ENCODE measurements at places on chromosomes 4 and X.

DNA sequence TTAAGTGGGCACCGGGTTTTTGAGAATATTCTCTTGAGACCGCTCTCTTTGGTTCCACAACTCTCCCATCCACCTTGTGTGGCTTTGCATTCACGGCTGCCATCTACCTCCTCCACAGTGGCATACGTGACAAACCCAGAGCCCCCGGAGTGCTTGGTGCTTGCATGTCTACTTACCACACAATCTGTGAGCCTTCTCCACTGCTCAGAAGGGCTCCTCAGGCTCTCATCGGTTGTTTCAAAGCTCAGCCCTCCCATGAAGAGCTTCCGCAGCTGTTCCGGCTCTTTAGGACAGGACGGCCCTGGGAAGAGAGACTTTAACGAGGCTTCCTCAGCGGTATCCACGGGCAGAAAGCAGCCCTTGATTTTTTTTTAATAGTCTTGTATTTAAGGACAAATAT, 167.6 kb upstream of the ANK2 start:
- no peak for DNase-seq

DNA sequence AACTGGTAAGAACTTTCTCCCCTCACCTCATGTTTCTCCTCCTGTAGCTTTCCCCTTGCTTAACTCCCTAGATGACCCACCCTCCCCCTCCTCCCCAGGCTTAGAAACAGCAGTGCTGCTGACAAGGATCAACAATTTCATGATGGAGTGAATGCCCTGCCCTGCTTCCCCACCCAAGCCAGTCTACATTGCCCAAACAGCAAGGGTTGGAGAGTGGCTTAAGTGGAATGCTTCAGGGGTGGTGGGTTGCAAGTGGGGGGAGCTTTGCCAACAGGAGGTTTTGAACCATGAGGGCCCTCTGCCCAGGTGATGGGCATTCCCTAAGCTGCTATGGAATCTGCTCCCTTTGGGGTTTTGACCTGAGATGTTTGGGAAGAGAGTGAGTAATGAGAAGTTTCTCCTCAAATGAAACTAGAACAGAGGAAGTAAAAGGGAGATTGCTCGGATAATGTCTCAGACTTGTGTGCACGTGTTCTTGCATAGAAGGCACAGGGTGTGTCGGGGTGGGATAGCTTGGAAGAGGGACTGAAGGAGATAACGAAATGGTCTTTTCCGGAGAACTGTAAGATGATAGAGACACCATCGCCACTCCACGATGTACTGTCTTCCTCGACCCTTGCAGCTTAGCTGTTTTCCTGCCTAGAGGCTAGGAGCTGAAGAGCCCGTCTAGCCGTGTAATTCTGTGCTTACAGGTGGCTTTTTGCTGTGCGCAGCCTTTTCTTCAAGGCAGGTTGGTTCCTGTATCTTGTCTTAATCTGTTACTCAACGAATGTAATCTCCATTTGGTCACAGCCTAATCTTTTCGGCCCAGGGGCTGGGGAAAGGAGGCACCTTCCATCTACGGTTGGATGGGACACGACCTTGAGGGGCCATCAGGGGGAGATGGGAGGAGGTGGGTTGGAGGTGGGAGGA, 10.1 kb downstream of the GDPD2 start:
- DNase-seq, result no peak

GRCh38 chr4:115489279-115489678, 375.9 kb upstream of the NDST4 start:
- no peak for DNase-seq

GRCh38 chr4:156962528-156962974, 9.0 kb downstream of the PDGFC start:
- DNase-seq, result no peak

- DNase-seq, result no peak
Observed at GRCh38 chr4:41569961-41570360, 32.0 kb downstream of the LIMCH1 start.

- no peak for DNase-seq
Observed at GRCh38 chr4:109209647-109210046, 92.8 kb downstream of the COL25A1 start.

- DNase-seq, result no peak
Observed at GRCh38 chrX:107632346-107632745, 4.0 kb downstream of the PRPS1 start.

- DNase-seq, result no peak
Observed at GRCh38 chrX:104641176-104641575, 75.2 kb downstream of the IL1RAPL2 start.

- no peak for DNase-seq
Observed at GRCh38 chr4:102715057-102715456, 45.7 kb downstream of the MANBA start.

DNA sequence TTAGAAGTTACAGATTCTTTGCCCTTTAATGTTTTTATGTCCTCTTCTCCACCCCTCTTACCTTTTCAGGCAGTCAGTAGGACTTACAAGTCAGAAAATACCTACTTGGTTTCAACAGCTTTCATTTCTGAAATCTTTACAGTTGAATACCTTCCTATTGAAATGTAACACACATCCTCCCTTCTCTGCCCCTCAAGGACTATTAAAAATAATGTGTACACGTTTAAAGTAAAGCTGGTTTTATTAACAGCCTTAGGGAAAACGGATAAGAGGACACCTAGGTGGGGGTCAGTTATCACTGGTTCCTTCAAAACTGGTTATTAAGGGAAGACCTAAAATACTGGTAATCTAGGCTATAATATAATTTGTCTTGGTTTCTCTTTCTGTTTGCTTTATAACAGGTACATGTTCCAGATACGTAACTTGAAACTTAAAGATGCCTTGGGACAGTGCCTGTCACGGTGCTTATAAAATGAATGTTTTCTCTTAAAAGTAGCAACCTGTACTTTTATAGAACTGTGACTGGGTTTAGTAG, 1.8 kb downstream of the CCSER1 start:
- no peak for DNase-seq

- DNase-seq, result no peak
Observed at GRCh38 chr4:529563-529962, 30.6 kb downstream of the PIGG start.

DNA sequence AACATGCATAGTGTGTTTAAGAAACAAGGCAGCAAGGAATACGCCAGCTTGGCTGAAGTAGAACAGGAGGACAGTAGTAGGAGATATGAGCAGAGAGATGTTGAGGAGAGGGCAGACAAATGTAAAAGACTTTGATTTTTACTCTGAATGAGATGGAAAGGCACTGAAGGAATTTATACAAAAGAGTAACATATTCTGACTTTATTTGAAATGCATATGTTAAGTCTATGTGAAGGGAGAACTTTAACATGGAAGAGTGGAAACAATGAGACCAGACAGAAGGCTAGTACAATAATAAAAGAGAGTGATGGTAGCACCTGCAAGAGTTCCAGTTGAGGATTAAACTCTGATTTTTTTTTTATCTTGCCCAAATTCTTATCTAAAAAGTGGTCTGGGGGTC, 176.2 kb upstream of the CENPE start:
- no peak for DNase-seq

- no peak for DNase-seq
Observed at GRCh38 chr4:25160714-25161592, 704 bp upstream of the SEPSECS start.

DNA sequence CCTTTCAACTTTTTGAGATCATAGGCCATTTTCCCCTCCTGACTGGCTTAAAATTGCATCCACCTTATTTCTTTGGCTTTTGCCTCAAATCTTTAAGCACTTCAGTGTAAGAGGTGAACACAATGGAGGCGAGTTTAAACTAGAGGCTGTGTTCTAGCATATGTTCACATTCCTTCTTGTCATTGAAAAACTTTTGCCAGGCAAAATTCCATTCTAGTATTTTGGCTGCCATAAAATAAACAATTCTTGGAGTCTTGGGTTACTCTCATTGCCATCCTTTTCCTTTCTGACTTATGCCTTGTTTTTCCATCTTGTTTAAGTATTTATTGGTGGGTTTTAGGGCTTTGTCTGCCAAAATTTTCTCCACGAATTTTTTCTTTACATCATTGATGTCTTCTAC, 137.3 kb upstream of the ANXA10 start:
- DNase-seq, result no peak

GRCh38 chrX:132758759-132759158, 199.7 kb downstream of the HS6ST2 start:
- no peak for DNase-seq

DNA sequence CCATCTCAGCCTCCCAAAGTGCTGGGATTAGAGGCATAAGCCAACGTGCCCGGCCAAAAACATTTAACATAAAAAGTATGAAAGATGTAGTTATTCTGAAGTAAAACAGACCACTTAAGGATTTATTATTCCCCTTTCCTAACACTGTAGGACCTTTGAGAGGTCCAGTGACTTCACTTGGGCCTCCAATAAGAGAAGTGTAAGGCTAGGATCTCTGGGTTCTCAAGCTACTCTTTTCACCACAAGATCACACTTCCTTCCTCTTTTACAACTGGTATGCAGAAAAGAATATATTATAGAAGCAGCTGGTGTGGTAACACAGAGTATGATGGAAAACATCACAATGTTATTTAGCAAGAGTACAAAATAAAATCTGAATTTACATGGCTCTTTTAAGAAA, 30.2 kb upstream of the CCNG2 start:
- DNase-seq, result no peak

GRCh38 chrX:100405424-100405823, 4.6 kb downstream of the PCDH19 start:
- DNase-seq, result no peak

- no peak for DNase-seq
Observed at GRCh38 chr4:67531379-67531962, 13.8 kb downstream of the CENPC start.

- no peak for DNase-seq
Observed at GRCh38 chrX:43741843-43742573, 85.9 kb downstream of the MAOA start.

- no peak for DNase-seq
Observed at GRCh38 chr4:120843849-120844527, 78.5 kb downstream of the PRDM5 start.

- DNase-seq, result no peak
Observed at GRCh38 chr4:117550085-117550484, 464.7 kb upstream of the TRAM1L1 start.

DNA sequence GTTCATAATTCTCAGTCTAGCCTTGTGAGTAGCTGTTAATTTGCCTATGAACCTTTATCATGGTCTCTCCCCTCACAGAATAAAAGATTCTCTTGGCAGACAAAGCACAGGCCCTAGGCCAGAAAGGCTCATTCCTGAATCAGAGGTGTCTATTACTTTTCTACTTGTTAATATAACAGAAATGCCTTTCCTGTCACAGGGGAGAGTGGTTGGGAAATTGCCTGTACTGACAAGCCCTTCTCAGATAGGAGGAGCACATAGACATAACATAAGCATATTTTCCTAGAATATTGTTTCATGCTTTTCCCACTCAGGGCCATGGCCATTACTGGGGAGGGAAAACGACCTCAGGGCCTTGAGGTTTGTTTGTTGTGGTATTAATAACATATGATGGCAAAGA, 308.3 kb downstream of the BMPR1B start:
- no peak for DNase-seq

DNA sequence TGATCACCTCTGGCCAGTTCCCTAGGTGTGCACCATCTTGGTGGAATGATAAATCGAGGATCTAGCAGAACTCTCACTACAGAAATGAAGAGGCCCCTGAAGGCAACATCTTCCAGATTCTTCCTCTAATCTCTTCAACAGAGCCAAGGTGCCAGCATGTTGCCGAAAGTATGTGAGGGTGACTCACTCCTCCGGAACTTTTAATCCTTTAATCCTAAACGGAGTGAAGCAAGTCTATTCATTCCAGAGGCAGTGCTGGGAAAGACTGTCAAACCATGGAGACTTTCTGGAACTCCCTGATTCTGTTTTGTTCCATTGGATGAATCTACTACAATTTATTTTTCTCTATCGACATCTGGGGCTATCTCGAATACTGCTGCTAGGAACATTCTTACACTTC, 68.7 kb downstream of the SUPT20HL2 start:
- DNase-seq, result no peak

DNA sequence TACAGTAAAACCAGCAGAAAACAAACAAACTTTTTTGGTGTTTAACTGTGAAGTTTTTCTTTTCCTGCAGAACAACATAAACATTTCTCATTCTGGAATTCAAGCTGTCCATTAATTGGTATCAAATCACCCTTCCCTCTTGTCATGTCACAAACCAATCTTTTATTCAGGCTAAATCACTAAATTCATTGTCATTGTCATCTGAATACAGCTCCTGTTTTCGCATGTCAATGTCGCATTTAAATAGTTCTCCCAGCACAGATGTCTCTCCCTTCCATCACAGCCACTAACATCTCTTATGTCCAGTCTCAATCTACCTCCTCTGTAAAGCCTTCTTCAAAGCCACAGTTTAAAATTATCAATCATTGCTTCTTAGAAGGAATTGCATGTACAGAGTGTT, 192.1 kb upstream of the PCDH10 start:
- DNase-seq, result no peak

GRCh38 chrX:132668178-132668577, 179.3 kb upstream of the MBNL3 start:
- DNase-seq, result no peak

GRCh38 chr4:244471-244870, 60.8 kb downstream of the ZNF732 start:
- DNase-seq, result peak; percentile 39

DNA sequence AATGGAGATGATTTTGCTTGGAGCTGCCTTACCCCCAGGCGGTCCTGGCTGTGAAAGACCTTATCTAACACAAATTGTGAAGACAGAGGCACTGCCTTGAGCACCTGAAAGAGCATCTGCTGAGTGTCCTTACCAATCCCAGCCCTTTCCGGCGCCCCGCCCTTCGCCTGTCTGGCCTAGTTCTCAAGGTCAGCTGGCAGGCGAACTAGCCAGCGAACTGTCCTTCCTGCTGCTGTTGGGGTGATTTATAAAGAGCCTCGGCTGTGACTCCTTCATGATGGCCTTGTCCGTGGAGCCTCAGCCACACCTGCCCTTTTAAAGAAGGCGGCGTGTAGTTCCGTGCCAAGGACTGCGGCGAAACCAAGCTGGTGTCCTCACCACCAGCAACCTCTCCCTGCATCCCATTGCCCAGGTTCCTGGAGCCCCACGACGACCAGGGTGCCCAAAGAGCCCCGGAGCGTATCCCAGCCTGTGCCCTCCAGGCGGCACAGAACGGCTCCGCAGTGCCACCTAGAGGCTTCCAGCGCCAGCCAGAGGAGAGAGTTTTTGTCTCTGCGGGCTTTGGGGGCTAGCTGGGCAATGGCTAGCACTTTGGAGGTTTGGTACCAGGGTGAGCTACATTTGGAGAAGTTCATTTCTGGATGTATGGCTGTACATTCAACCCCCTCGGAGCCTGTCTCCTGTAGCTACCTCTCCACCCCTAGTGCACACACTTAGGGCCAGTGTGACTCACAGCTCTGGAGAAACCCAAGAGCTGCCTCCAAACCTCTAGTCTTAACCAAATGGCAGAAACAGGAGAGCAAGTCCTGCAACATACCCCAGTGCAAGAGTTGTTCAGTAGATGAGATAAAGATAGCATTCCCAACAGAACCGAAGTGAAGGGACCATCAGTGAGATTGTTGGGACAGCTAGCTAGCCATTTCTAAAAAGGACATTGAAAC, 36.8 kb upstream of the VMA21 start:
- DNase-seq, result peak; percentile 36

DNA sequence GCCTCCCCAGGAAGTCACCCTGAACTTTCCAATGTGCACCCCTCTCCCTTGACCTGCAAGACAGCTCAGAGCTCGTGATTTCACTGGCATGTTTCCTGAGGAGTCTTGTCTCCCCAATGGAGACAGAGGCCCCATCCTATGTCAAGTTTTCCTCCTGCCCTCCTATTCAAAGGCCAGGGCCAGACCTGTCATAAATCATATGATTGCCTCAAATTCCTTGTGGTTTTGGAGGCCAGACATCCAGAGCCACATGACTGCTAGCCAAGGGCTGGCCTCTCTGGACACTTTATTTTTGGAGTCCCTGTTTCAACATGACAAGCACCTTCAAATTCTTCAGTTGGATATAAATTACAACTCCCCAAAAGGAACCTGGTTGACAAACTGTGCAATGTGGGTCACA, 76.0 kb upstream of the TFDP3 start:
- DNase-seq, result no peak
